ENCODE measurements at places on chromosomes 7 and 10. TPM values are rescaled to one million over a fixed set of nuclear protein-coding genes. Genes with fewer than 3 reads are reported as not detected.
A peak's percentile ranks its signal among the peaks of the same experiment; 100 is the strongest.

DNA sequence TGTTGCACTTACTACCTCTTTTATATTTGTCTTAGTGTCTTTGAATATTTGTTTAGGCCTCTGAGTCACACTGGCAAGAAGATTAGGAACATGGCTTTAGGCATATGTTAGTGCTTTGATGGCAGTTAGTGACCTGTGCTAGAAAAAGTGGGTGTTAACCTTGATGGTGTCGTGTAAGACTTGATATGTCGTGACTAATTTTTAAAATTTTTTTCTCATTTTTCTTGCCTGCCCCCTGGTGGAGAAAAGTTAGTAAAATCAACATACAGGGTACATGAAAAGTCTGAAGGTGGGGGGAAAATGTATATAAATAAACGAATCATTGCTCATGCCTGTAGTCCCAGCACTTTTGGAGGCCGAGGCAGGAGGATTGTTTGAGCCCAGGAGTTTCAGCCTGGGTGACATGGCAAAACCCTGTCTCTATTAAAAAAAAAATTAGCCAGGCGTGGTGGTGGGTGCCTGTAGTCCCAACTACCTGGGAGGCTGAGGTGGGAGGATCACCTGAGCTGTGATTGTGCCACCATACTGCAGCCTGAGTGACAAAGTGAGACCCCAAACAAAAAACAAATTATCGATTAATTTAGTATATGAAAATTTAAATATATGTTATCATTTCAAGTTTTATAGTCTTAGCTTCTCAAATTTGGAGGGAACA lies 44.6 kb downstream of the TAX1BP1 start:
- peak; percentile 68 for DNase-seq
- no peak overlapping the region for H3K4me3 ChIP-seq
- peaks cover 2% of the 10 kb centered on the region for H3K36me3 ChIP-seq

Gene PNLIP
- polyA plus RNA-seq, result not detected

Gene PTPRN2
- 0.54 TPM for polyA plus RNA-seq

DNA sequence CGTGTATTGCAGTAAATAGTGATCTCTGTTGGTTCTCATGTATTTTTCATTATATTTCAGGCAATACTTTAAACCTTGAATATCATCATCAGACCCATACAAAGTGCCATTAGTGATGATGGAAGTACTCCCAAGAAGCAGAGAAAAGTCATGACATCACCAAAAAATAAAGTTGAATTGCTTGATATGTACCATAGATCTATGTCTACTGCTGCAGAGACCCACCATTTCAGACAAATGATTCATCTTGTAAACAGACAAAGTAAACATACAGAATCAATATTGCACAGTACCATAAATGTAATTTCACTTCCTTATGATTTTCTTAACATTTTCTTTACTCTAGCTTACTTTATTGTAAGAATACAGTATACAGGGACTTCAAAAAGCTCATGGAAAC lies 347.8 kb downstream of the IPMK start:
- H3K4me1 ChIP-seq, result no peaks in the 10 kb centered on the region
- H3K4me3 ChIP-seq, result no peak overlapping the region
- no peaks in the 10 kb centered on the region for H3K36me3 ChIP-seq

DNA sequence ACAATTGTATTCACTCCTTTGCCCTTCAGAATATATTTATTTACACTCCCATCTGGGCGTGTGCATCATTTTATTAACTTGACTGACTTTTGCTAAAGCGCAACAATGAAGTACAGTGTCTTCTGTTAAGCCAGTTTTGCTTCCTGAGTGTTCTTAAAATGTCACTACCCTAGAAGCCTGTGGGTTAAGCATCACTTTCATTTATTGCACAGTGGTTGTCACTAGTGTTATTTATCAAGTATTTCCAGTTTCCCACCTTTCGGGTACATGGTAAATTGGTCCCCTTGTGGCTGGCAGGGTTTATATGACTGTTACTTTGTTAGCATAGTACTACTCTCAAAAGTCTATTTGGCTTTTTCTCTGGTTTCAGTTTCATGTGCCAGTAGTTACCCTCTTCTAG lies 3.3 kb downstream of the HILPDA start:
- peaks cover 2% of the 10 kb centered on the region for H3K36me3 ChIP-seq
- DNase-seq, result peak; percentile 5
- no peak overlapping the region for H3K27ac ChIP-seq

Gene PBLD
- 1.3 TPM for polyA plus RNA-seq

GRCh38 chr10:30792025-30792424 lies 162.5 kb upstream of the LYZL2 start:
- H3K4me1 ChIP-seq, result no peaks in the 10 kb centered on the region
- H3K36me3 ChIP-seq, result no peaks in the 10 kb centered on the region
- no peak overlapping the region for H3K27ac ChIP-seq
- no peak for DNase-seq
- no peak overlapping the region for H3K4me3 ChIP-seq

Gene PHYHIPL
- polyA plus RNA-seq, result 0.02 TPM

Gene NUTM2A
- 0.06 TPM for polyA plus RNA-seq

DNA sequence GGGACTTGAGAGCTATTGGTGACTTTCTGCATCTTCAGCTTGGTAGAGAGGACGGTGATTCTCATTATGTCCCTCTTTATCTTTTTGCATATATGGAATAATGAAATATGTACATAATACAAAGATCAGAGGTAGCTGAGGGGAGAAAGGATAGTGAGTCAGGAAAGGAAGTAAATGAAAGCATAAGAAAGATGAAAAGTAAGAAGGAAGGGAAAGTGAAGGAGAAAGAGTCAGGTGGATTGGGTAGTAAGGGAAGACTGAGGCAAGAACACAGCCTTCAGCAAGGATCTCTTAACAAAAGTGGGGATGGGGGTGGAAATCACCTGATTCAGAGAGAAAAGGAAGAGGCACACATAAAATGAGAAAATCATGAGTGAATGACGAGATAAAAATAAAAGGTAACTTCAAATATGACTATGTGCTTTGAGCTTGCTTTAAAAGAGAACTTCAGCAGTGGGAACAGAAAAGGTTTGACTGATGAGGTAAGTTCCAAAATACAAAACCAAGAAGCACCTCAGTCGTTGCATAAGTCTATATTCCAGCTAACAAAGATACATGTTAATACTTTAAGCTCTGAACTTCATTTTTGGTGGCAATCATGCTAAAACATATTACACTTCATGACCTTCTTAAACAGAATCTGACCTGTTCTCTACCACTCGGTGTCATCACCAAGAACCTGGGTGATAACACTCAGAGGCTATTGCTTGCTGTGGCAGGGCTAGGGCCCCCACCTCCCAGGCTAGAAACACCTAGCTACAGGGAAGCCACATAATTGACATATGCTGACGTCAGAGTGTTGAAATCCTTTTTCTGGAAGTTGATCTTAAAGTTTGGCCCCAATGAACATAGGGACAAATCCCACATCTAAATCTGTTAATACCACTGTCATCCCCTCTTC lies 32.9 kb downstream of the NRCAM start:
- no peaks in the 10 kb centered on the region for H3K27me3 ChIP-seq
- H3K4me1 ChIP-seq, result no peaks in the 10 kb centered on the region
- no peak overlapping the region for H3K4me3 ChIP-seq
- no peak overlapping the region for H3K27ac ChIP-seq
- no peaks in the 10 kb centered on the region for H3K36me3 ChIP-seq
- no peak for DNase-seq

DNA sequence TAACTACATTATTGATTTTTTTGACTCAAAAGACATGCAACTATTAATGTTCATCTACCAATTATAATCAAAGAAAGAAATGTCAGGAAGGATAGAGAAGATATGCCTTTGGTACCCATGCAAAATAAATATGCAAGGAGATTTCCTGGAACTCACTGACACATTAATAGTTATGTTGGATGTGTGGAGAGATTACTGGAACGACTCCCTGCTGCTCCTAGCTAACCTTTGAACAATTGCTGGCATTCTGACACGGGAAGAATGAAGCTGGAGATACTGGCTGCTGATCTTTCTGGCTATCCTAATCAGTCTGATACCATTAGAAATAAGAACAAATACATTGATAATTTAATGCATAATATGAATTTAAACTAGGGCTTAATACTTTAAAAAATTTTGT lies 507.9 kb upstream of the NRG3 start:
- no peaks in the 10 kb centered on the region for H3K36me3 ChIP-seq
- H3K27me3 ChIP-seq, result no peaks in the 10 kb centered on the region
- H3K4me3 ChIP-seq, result no peak overlapping the region
- H3K27ac ChIP-seq, result no peak overlapping the region

DNA sequence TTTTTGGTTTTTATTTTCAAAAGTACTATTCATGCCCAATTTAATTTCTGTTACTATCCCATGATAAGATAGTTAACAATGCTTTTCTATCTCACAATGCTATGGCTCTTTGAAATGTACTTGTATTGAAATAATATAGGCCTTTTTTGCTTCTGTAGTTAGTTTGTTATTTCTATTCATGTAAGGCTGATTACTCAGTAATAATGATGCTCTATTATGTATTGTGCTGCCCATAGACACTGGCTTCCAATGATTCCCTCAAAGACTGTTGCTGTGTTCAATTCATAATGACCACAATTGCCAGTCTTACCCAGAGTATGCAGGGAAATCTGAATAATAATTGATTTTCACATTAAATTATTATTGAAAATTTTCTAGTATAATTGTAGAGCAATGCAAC lies 155.5 kb upstream of the POT1 start:
- no peaks in the 10 kb centered on the region for H3K36me3 ChIP-seq
- no peak overlapping the region for H3K4me3 ChIP-seq
- H3K27ac ChIP-seq, result no peak overlapping the region
- H3K27me3 ChIP-seq, result no peaks in the 10 kb centered on the region
- no peaks in the 10 kb centered on the region for H3K4me1 ChIP-seq

DNA sequence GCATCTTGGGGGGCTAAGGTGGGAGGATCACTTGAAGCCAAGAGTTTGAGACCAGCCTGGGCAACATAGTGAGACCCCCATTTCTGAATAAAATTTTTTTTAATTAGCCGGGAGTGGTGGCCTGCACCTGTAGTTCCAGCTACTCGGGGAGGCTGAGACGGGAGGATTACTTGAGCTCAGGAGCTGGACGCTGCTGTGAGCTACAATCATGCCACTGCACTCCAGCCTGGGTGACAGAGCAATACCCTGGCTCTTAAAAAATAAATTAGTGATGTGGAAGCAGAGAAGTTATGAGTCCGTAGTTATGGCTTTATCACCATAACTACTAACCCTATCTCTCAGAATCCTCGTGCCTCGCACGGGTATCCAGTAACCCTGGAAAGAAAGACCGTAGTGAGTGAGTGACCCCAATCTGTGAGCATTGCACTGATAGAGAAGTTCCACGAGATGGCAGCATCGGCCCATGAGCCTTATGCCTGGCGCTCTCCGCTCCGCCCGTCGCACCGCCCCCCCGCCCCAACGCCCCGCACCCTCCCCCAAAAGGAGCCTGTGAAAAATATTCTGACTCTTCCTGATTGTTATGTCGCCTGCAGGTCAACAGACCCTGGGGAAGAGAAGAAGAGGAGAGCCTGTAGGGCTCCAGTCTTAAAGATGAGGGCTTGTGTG lies 4.9 kb upstream of the SLC29A3 start:
- H3K27me3 ChIP-seq, result no peaks in the 10 kb centered on the region
- no peak overlapping the region for H3K27ac ChIP-seq
- peak; percentile 43 for DNase-seq
- no peaks in the 10 kb centered on the region for H3K4me1 ChIP-seq
- H3K4me3 ChIP-seq, result no peak overlapping the region
- H3K36me3 ChIP-seq, result no peaks in the 10 kb centered on the region

Gene PNLIPRP1
- not detected for polyA plus RNA-seq

Gene EEF1AKMT2
- 20.3 TPM for polyA plus RNA-seq

GRCh38 chr10:19003341-19003740 lies 45.3 kb upstream of the MALRD1 start:
- H3K4me3 ChIP-seq, result no peak overlapping the region
- no peaks in the 10 kb centered on the region for H3K4me1 ChIP-seq
- H3K36me3 ChIP-seq, result no peaks in the 10 kb centered on the region
- no peaks in the 10 kb centered on the region for H3K27me3 ChIP-seq
- DNase-seq, result no peak

DNA sequence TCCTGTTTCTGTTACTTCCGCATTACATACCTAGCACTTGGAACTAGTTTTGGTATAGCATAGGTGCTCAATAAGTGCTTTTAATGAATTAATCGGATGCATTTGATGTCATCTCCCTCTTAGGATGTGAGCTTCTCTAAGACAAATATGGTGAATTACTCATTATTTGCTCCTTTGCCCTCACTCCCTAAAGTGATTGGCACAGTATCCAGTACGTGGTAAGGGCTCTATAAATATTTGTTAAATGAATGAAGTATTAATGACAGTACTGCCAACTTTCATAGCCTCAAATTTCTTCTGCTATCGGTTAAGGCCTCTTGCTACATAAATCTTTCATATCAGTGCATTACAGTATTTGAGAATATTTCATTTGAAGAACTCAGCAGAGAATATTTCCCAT lies 75.9 kb upstream of the ARID5B start:
- DNase-seq, result no peak
- H3K27me3 ChIP-seq, result no peaks in the 10 kb centered on the region
- H3K27ac ChIP-seq, result no peak overlapping the region
- H3K4me1 ChIP-seq, result no peaks in the 10 kb centered on the region

Gene FRMPD2
- 0.16 TPM for polyA plus RNA-seq

Gene CYP2C9
- not detected for polyA plus RNA-seq

DNA sequence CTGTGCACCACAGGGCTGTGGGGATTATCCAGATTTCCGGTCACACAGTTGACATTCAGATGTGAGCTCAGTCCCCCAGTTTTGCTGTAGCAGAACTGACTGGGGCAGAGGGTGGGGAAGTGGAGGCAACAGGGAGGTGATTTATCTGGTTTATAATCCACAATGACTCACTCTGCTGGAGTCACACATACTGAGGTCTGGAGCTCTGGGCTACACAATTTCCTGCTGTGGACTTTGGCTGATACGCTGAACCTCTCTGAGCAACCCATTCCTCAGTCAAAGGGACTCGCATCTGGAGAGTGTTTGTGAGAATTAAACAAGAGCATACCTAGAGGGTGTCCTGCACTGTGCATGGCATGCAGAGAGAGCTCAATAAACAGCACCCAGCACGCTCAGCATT lies 64.8 kb upstream of the PLPP4 start:
- no peak overlapping the region for H3K4me3 ChIP-seq
- H3K36me3 ChIP-seq, result no peaks in the 10 kb centered on the region
- H3K27me3 ChIP-seq, result no peaks in the 10 kb centered on the region
- DNase-seq, result no peak
- no peaks in the 10 kb centered on the region for H3K4me1 ChIP-seq

DNA sequence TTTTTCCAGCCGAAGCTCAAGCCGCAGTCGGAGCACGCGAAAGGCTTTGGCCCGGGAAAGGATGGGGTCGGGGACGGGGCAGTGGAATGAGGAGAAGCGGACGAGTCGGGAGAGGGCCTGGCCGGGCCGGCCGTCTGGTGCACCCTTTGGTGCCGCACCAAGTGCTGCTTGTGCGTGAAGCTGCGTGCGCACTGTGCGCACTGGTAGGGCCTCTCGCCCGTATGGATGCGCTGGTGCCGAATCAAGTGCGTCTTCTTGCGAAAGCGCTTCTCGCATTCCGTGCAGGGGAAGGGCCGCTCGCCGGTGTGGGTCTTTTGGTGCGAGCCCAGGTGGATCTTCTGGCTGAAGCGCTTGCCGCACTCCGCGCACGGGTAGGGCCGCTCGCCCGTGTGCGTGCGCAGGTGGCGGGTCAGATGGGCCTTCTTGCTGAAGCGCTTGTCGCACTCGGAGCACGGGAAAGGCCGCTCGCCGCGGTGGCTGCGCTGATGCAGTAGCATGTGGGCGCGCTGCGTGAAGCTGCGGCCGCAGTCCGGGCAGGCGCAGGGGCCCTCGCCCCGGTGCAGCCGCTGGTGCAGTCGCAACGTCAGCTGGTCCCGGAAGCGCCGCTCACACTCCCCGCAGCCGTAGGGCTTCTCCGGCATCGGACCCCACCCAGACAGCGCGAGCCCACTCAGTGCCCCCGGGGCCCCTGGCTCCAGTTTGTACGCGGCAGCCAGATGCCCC lies 7.8 kb downstream of the ZNF467 start:
- H3K4me3 ChIP-seq, result no peak overlapping the region
- DNase-seq, result no peak
- H3K36me3 ChIP-seq, result no peaks in the 10 kb centered on the region
- H3K27ac ChIP-seq, result no peak overlapping the region
